ENCODE measurements at places on chromosomes 4 and X. TPM values are rescaled to one million over a fixed set of nuclear protein-coding genes. Genes with fewer than 3 reads are reported as not detected.

DNA sequence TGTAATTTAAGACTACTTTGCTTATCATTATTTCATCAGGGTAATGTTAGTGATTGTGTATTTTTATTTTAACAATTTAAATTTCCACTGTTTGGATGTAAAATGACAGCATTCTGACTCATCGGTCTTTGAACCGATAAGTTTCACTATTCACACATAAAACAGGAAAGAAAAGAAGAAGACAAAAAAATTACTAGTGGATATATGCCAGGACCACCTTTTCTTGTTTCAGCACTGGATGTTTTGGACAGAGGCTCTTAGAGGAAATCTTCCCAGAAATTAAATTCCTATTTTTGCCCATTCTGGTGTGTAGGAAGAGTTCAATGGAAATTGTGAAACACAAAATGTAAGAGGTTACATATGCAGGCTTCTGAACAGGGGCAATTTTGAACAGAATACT lies 57.4 kb downstream of the VEGFC start:
- H3K27ac ChIP-seq: no peak overlapping the region
- no peak for DNase-seq
- H3K4me1 ChIP-seq: no peaks in the 10 kb centered on the region
- no peaks in the 10 kb centered on the region for H3K36me3 ChIP-seq
- H3K27me3 ChIP-seq: no peaks in the 10 kb centered on the region
- H3K4me3 ChIP-seq: no peak overlapping the region

DNA sequence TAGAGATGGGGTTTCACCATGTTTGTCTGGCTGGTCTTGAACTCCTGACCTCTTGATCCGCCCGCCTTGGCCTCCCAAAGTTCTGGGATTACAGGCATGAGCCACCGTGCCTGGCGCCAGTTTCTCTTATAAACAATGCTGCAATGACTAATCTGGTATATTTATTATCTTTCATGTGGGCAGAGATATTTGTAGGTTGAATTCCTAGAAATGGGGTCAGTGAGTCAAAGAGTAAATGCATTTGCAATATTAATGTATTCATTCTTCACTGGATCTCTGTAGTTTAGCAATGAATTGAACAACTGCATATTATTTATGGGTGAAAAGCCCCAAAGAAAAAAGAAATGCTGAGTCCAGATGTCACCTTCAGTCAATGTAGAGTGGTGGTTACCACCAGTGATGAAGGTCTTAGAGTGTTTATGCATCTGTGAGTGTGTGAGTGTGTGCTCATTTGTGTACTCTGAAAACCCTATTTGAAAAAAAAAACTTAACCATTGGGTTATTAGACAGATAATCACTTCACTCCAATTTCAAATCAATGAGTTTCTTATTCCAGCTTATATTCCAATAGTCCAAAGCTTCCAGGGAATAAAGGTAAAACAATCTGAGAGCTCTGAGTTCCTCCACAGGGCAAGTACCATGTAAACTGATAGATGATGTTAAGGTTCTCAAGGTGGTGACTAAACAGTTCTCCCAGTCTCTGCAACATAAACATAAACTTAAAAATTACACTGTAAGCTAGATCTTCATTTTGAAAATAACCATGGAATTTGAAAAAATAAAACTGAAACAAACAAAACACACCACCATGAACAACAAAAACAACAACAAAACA lies 22.6 kb upstream of the CD38 start:
- H3K27me3 ChIP-seq: no peaks in the 10 kb centered on the region
- no peaks in the 10 kb centered on the region for H3K36me3 ChIP-seq
- peak; percentile 85 for DNase-seq
- H3K27ac ChIP-seq: peak overlapping the region; percentile 92

DNA sequence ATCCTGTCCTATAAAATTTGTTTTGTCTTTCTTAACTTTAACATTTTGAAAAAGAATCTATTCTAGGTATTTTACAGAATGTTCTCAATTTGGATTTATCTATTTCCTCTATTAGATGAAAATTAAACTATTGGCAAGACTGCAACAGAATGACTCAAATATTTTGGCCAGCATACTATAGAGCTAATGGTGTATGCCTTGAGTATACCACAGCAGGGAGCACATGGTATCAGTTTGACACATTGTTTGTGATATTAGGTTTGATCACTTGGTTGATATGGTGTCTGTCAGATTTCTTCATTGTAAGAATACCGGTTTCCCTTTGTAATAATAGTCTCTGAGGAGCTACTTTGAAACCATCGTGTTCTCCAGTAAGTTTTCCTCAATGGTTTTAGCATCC lies 87.8 kb upstream of the NPNT start:
- H3K36me3 ChIP-seq: peaks cover 2% of the 10 kb centered on the region
- no peaks in the 10 kb centered on the region for H3K4me1 ChIP-seq
- no peaks in the 10 kb centered on the region for H3K27me3 ChIP-seq
- DNase-seq: no peak
- H3K27ac ChIP-seq: no peak overlapping the region
- no peak overlapping the region for H3K4me3 ChIP-seq

DNA sequence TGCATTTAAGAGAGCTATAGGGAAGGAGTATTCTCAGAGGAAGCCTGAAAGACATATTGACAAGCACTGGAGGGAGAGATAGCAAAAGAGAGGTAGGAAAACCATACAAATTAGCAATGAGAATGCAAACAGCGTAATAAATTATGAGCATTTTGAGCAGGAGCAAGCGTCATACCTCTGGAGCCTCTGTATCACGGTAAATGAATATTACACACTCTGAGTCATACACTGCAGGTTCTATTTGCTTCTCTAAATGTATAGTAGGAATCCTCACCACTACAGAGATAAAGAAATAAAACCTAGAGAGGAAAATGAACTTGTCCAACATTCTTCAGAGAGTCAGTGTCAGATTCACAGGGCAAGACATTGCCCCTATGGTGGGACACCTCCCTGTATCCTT lies 46.4 kb upstream of the GABRE start:
- no peak overlapping the region for H3K4me3 ChIP-seq
- H3K27ac ChIP-seq: no peak overlapping the region
- no peak for DNase-seq
- no peaks in the 10 kb centered on the region for H3K4me1 ChIP-seq

GRCh38 chrX:40816906-40817305 lies 81.6 kb upstream of the MED14 start:
- no peaks in the 10 kb centered on the region for H3K27me3 ChIP-seq
- H3K4me1 ChIP-seq: no peaks in the 10 kb centered on the region
- H3K4me3 ChIP-seq: no peak overlapping the region
- no peak for DNase-seq

DNA sequence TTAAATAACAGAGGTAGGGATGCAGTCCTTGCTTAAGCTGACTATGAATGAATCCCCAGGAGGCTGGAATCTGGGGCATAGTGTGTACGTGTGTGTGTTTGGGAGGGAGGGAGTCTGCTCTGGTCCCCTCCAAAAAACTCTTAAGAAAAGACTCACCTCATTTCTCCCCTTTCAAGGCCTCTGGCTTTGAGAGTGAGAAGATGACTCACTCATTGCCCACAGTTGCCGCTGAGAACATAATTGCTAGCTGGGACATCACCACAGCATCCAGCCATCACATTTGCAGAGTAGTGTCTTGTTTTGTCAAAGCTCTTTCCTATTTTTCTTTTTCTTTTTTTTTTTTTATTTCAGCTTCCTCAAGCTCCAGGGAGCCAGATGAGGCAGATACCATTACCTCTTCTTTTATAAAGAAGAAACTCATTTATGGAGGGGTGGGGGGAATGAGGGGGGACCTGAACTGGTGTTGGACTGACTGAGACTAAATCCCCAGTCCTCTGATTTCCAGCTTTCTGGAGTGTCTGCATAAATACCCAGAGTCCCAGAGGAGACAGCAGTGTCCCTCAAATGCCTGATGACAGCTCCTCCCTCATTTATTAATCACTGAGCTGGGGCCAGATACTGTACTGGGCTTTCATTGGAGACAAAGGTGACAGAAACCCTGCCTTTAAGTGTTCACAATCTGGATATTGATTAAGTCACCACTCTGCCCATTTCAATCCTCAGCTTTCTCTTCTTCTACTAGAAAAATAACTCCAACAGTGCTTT lies 61.9 kb upstream of the LAS1L start:
- H3K27ac ChIP-seq: peak overlapping the region; percentile 88
- peak; percentile 76 for DNase-seq
- H3K4me1 ChIP-seq: peaks cover 64% of the 10 kb centered on the region
- H3K36me3 ChIP-seq: no peaks in the 10 kb centered on the region

DNA sequence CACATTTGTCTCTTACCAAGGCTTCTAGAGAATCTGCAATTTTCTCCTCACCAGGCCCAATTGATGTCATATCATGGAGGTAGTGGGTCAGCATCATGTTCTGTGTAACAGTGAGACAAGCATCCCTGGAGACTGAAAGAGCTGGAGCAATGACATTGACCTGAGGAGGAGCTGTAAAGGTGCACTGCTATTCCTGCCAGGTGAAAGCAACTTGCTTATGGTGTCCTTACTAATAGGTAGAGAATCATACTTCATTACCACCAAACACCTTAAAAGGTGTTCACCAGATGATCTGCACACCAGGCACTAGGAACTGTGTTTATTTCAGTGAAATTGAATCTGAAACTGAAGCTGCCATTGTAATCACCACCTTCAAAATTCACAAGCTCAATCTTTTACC lies 188.7 kb downstream of the AFAP1 start:
- DNase-seq: no peak
- no peaks in the 10 kb centered on the region for H3K27me3 ChIP-seq
- no peaks in the 10 kb centered on the region for H3K36me3 ChIP-seq
- H3K27ac ChIP-seq: no peak overlapping the region

DNA sequence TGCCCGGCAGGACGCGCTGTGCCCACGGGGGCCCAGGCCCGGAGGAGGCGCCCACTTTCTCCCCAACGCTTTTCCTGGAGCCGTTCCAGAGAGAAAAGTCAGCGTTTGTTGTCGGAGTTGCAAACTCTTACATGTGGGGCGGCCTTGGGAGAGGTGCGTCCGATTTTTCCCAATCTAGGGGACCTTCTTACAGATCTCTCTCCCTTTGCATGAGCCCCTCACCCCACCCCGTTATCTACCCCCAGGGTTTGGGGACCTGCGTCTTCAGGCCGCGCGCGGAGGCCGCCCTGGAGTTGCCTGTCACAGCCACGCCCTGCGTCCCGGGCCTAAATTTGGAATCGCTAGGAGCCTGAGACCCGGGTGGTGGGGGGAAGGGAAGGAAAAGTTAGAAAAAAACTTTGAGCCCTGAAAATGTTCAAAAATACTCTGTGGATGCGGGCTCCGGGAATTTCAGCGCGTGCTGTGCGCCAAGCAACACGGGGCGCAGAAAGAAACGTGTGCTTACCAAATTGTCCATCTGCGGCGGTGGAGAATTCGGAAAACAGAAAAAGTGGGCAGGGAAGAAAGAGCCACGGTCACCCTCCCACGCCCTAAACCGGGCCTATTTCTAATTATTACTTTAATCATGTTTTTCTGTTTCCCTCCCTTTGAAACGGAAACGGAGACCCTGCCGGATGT lies 587 bp downstream of the CD99 start:
- H3K27me3 ChIP-seq: no peaks in the 10 kb centered on the region
- H3K4me1 ChIP-seq: peaks cover 35% of the 10 kb centered on the region
- H3K36me3 ChIP-seq: peaks cover 34% of the 10 kb centered on the region
- H3K27ac ChIP-seq: peak overlapping the region; percentile 98

DNA sequence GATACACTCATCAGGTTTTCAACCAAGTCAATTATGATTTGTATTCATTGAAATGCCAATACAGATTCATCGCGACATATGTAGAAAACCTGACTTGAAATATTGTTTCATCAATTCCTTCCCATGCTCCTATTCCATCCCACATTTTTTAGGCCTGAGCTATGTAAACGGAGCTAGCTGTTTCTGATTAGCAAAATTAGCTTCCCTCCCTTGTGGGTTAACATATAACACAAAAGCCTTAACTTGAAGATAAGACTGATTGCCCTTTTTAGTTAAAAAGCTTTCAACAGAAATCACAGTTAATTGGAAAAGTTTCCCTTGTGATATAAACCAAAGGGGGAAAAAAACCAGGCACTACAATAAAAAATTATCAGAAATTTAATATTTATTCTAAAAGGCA lies 32.8 kb upstream of the DCLK2 start:
- H3K36me3 ChIP-seq: no peaks in the 10 kb centered on the region
- peaks cover 6% of the 10 kb centered on the region for H3K27me3 ChIP-seq
- no peak overlapping the region for H3K27ac ChIP-seq
- H3K4me1 ChIP-seq: no peaks in the 10 kb centered on the region
- DNase-seq: no peak

- H3K4me1 ChIP-seq: no peaks in the 10 kb centered on the region
- H3K27me3 ChIP-seq: no peaks in the 10 kb centered on the region
- no peak overlapping the region for H3K27ac ChIP-seq
Observed at GRCh38 chr4:172308078-172308477, 494.9 kb downstream of the GALNTL6 start.

DNA sequence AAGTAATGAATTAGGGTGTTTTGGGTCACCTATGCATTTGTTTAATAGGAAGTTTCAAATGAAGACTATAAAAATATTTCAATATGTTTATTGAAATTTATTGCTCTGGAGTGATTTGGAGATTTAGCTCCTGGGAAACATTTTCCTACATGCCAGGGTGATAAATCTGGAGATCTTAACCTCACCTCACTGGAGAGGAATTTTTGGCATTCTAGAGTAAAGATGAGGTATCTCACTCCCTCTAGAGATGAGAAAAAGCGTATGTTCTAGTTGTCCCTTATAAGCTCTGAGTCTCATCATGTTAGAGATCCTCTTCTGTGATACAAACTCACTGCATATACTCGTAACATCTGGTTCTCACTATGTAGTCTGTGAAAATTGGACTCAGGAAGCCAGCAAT lies 219.0 kb downstream of the KLHL4 start:
- H3K27me3 ChIP-seq: no peaks in the 10 kb centered on the region
- H3K36me3 ChIP-seq: no peaks in the 10 kb centered on the region
- DNase-seq: no peak
- no peaks in the 10 kb centered on the region for H3K4me1 ChIP-seq
- no peak overlapping the region for H3K4me3 ChIP-seq

GRCh38 chrX:41542135-41542534 lies 95.0 kb downstream of the NYX start:
- no peak overlapping the region for H3K27ac ChIP-seq
- no peaks in the 10 kb centered on the region for H3K27me3 ChIP-seq
- no peak overlapping the region for H3K4me3 ChIP-seq
- peaks cover 2% of the 10 kb centered on the region for H3K36me3 ChIP-seq
- DNase-seq: no peak

GRCh38 chr4:3158841-3159240 lies 84.4 kb downstream of the HTT start:
- DNase-seq: no peak
- peaks cover 64% of the 10 kb centered on the region for H3K36me3 ChIP-seq
- no peak overlapping the region for H3K27ac ChIP-seq
- no peak overlapping the region for H3K4me3 ChIP-seq
- H3K27me3 ChIP-seq: no peaks in the 10 kb centered on the region
- no peaks in the 10 kb centered on the region for H3K4me1 ChIP-seq

DNA sequence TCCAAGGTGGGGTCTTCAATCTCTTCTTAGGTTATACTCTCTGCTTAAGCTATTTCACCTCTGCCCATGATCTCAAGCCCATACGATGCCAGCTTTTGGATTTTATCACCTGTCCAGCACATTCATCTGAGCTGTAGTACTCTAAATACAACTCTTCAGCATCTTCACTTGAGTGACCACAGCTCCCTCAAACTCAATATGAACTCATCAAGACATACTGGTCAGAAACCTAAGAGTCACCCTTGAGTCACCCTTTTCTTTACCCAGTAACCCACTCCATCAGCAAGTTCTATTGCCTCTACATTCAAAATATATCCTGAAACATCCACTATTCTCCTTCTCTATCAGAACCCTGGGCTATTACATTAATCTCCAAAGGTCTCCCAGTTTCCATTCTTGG lies 69.4 kb downstream of the DCHS2 start:
- peaks cover 33% of the 10 kb centered on the region for H3K27me3 ChIP-seq
- DNase-seq: no peak
- H3K4me1 ChIP-seq: no peaks in the 10 kb centered on the region
- no peak overlapping the region for H3K27ac ChIP-seq

EREG gene
- total RNA-seq: not detected

MAGEC2 gene
- not detected for total RNA-seq

BMP3 gene
- total RNA-seq: not detected

RAB39B gene
- total RNA-seq: 12.0 TPM

NWD2 gene
- not detected for total RNA-seq

AVPR2 gene
- not detected for total RNA-seq
